ENCODE measurements at places on chromosomes 11 and 22.

GRCh38 chr11:64841592-64842365 lies 2.7 kb downstream of the CDC42BPG start:
- DNase-seq = no peak

DNA sequence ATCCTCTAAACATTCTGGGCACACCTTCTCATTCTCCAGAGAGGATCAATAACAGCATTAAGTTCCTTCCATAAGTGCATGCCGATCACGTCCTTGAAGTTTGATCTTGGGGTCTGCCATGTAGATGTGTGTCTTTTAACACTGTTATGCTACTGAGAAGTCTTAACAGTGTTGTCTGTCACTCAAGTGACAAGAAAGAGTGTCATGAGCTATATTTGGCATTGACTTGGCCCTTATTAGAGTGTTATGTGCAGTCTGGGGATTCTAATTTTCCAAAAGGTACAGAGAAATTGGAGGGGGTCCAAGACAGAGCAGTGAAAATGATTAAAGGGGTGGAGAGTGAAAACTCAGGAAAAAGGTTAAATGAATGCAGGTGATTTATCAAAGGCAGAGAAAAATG lies 107.1 kb upstream of the OPCML start:
- no peak for DNase-seq

- no peak for DNase-seq
These were observed 573 bp downstream of the STK33 start for GRCh38 chr11:8593455-8593854.

DNA sequence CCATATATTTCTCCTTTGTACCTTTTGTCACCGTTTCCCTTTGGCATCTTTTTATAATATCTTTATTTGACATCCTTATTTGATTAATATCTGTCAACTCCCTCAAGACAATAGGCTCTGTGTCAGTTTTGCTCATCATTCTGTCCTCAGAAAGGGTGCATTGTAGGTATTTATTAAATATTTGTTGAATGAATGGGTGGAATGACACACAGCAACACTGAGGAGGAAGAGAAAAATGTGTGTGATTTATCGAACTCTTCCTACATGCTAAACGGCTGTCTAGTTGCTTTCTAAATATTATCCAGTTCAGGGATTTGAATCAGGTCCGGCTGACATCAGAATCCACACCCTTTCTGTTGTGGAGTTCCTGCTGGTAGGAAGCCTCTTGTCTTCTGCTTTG lies 98.2 kb downstream of the NAV2 start:
- no peak for DNase-seq

- no peak for DNase-seq
These were observed 4.5 kb downstream of the DBX1 start for GRCh38 chr11:20155683-20156279.

DNA sequence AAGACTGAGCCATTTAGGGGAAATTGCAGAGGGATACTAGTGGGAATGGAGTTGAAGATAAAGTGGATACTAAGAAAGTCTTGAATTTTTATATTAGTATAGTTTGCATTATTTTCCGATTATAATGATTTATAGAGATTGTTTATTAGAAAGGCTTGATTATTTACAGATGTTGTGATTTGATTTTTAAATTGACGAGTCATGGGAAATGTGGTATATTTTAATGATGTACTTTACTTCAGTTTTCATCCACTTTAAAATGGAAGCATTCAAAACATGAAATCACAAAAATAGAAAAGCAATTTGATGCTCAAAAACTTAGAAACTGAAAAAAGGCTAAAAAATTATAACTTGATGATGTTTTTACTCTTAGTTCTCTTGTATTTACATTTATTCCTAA lies 21.2 kb downstream of the USP47 start:
- DNase-seq = no peak

DNA sequence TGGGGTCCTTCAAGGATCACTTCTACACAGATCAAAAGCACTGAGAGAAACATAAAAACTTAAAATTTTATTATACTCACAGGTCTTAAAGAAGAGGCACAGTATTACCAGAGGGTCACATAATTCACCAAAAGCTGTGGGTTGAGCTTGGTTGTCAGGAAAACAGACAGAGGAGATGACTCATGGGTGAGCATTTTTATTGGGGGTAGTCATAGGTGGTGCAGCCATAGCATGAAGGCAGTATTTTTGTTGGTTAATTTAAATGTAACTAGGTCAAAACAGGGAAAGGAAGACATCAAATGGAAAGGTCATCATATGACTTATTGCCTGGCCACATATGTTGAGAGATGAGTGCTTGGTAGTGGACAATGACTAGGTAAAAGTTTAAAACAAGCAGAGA lies 24.2 kb downstream of the OR5B17 start:
- DNase-seq = no peak

GRCh38 chr22:20046730-20047129 lies 25.8 kb downstream of the TANGO2 start:
- DNase-seq = no peak

DNA sequence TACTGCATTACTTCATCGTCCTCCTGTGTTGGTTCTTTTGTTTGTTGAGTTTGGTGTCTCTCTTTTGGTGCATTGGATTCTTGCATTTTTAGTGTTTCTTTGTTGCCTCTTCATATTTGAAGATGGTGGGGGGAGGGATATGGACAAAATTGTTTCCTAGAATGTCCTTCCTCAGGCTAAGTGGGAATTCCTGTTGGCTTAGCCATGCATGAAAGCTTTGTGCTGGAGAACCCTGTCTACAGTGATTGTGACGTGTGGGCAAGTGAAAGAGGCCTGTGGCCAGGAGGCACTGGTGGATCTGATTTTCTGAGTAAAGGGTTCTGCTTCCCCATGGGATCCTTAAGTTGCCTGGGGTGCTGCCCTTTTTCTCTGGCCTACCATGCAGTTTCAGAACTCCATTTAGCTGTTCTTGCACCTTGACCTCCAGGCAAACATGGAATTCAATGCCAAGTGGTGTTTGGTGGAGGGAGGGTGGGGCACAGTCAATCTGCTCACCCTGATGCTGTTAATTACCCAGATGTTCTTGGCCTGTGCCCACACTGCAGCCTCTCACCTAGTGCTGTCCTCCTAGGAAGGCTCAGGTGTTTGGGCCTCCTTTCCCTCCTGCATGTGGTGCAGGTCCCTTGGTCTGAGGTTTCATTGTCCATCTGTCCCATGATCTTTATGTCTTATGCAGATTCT lies 46.3 kb upstream of the SLC22A12 start:
- no peak for DNase-seq

- no peak for DNase-seq
These were observed 88.2 kb downstream of the CYP2R1 start for GRCh38 chr11:14803846-14804245.

DNA sequence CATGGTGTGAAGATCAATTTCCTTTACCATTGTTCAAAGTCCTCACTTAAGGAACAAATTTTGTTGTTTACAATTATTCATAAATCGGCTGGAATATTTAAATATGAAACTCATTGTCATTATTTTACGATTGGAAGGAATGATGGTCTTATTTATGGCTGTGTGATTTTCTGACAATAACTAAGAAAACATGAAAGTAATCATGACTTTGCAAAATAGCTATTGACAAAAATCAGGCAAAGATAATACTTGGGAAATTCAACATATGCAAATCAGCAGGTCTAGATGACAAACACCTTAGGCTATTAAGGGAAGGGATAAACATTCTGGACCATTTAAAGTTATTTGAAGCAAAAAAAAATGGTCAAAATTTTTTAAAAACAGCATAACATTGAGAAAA lies 654.8 kb upstream of the CNTN5 start:
- DNase-seq = no peak

DNA sequence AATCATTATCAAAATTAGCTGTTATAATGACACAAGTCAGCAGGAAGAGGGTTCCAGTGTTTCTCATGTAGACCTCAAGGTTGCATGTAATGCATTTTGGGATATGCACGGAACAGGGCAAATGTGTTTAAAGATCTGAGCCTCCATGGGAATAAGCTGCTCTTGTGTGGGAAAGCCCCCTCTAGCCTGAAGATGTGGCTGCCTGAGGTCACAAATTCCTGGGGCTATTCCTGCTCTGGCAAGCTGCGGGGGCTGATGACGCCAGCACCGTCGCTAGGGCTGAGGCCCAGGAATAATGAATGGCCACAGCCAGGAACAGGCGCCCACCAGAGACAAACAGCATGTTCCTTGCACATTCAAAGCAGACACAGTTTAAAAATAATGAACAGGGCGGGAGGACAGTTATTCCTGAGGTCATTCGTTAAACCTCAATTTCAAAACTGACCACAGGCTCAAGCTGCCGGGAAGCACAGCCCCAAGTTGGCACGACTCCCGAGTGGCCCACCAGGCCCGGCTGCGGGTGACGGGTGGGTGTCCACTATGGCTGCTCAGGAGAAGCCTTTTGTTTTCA lies 11.7 kb downstream of the OSBPL5 start:
- DNase-seq = no peak

DNA sequence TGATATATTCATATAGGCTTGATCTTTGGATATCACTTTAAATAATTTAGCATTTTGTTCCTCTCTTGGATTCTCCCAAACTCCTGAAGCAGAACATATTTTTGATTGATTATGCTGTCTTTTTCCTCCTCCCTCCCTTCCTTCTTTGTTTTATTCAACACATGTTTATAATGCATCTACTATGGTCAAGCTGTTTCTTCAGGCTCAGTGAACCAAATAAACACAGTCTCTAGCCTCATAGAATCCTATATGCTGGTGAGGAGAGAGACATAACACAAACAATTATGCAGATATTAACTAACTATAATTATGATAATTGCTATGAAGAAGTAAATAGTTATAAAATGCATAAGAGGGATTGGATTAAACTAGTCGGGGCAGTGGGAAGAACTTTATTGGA lies 1023.6 kb upstream of the RAG2 start:
- DNase-seq = no peak

GRCh38 chr22:30877662-30878515 lies 90.7 kb downstream of the MORC2 start:
- DNase-seq = no peak

- DNase-seq = no peak
These were observed 52.1 kb downstream of the NTM start for GRCh38 chr11:131422496-131422895.

- no peak for DNase-seq
These were observed 86.0 kb downstream of the SCN3B start for GRCh38 chr11:123568367-123568870.

DNA sequence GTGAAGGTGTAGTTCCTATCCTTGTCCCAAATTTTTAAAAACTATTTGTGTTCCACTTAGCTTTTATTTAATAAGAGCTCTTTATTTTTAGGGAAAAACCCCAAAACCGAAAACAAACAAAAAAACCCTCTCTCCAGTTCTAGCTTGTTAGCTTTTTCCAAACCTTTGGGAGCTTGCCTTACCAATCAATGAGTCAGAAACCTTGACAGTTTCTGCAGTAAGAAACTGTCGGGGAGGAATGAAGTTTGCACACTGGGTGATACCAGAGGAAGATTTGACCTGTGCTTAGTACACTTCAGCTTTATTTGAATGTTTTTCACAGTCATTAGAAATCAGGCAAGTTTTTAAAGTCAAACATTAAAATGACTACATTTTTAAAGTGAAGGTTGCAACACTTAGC lies 105.0 kb downstream of the FAT3 start:
- DNase-seq = no peak

DNA sequence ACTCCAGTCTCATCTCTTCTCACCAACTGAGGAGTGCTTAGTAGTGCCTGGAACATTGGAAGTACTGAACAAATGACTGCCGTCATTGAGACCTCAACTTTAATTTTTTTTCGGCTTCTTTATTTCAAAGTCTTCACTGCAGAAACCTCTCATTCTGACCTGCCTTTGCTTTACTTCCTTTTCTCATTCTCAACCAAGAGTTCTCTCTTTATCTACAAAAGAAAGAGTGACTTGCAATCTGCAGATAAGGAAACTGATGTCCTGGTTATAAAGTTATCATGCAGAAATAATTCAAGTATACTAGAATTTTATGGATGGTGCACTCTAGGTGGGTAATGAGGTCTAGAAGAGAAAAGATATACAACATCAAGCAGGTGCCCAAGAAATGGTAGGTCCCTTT lies 1.2 kb upstream of the EED start:
- no peak for DNase-seq

DNA sequence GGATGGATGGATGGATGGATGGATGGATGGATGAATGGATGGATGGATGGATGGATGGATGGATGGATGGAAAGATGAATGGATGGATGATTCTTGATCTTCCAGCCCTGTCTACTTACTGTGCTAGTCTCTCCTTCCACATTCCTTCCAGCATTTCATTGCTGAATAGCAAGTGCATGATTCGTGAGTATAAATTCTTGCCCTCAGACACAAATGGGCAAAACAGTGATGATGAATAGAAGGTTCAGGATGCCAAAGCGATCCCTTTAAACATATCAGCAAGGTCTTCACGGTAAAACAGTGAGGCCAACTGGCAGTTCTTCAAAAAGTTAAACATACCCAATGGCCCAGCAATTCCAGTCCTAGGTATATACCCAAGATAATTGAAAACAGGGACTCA lies 400.2 kb downstream of the MN1 start:
- DNase-seq = no peak

All from T-helper 22 cell (primary cell).